ENCODE measurements at places on chromosomes 12 and 14.
A peak's percentile ranks its signal among the peaks of the same experiment; 100 is the strongest.

DNA sequence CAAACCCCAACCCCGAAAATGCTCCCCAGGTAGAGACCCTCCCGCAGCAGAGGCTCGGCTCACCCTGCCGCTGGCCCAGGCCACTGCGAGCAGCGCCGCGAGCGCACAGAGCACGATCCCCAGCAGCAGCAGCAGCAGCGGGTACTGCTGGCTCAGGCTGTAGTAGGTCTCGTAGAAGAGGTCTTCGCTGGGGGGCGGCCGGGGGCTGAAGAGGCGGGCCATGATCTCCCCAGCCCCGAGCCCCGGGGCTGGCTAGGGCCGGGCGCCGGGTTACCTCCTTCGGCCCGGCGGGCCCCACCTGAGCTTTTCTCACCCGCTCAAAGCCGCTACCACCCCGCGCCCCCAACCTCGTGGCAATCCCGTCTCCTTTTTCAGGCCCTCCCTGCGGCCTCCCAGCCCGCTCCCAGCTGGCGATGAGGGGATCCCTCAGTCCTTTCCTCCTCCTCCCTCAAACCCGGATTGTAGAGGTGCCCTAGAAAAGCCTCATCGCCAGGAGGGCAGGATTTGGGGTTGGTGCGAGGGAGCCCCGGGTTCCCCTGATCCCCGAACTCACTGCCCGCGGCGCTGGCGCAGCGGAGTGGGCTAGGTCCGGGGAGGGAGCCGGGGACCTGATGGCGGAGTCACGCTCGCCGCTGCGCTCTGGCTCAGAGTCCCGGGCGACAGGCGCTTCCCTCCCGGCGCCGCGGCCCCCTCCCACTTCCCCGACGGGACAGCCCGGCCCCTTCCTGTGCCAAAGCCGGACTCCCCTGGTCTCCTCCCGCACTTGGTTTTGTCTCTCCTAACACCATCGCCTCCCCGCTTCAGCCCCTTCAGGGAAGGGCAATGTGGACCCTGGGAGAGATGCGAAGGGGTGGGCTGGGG is at the start of gene ADCY4:
ADCY4 (minus strand) TSS at position 641 of the 861 bp plus-strand sequence; CDS start at position 222, 419 bp downstream.
- no peak for DNase-seq

- no peak for DNase-seq
Observed at GRCh38 chr14:80679273-80679672, 262.3 kb downstream of the CEP128 start.

- no peak for DNase-seq
Observed at GRCh38 chr12:130016986-130017385, 113.2 kb upstream of the TMEM132D start.

DNA sequence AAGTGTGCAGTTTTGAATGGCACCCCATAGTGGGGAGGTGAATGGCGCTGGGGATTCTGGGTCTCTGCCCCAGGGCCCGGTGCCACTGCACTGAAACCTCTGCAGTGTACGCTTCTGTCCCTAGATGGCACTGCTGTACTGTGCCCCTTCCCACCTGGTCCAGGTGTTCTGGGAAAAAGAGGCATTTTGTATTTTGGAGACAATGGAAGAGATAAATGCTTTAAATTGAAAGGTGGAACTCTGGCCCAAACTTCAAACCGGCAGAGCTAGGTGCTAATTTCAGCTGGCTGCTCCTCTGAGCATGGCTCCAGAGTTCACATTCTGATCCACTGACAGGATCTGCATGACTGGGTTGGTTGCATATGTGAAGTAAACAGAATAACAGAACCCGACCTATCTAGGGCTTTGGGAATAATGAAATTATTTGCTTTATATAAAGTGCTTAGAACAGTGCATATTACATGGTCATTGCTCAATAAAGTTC is 52.2 kb downstream of the KRT80 start:
- no peak for DNase-seq

DNA sequence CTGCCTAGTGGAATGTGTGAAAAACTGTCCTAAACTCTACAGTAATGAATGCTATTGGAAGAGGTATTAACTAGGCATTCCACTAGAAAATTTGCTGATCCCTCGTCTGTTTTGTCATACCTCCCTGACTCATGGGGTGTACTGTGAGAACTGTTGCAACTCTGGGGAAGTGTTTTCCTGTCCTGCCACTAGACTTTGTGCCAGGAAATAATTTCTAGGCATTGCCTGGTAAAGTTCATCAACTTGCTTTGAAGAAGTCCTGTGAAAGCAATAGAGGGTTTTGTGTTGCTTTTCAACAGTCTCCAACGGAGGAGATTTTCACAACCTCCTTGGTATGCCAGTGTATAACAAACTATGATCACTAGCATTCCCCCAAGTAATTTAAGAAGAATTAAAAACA is 139.9 kb downstream of the AKAP6 start:
- DNase-seq, result peak; percentile 88

- DNase-seq, result peak; percentile 80
Observed at GRCh38 chr12:27554421-27555186, 30.6 kb downstream of the PPFIBP1 start.

GRCh38 chr12:86712425-86712843 is 456.2 kb upstream of the MGAT4C start:
- peak; percentile 99 for DNase-seq

DNA sequence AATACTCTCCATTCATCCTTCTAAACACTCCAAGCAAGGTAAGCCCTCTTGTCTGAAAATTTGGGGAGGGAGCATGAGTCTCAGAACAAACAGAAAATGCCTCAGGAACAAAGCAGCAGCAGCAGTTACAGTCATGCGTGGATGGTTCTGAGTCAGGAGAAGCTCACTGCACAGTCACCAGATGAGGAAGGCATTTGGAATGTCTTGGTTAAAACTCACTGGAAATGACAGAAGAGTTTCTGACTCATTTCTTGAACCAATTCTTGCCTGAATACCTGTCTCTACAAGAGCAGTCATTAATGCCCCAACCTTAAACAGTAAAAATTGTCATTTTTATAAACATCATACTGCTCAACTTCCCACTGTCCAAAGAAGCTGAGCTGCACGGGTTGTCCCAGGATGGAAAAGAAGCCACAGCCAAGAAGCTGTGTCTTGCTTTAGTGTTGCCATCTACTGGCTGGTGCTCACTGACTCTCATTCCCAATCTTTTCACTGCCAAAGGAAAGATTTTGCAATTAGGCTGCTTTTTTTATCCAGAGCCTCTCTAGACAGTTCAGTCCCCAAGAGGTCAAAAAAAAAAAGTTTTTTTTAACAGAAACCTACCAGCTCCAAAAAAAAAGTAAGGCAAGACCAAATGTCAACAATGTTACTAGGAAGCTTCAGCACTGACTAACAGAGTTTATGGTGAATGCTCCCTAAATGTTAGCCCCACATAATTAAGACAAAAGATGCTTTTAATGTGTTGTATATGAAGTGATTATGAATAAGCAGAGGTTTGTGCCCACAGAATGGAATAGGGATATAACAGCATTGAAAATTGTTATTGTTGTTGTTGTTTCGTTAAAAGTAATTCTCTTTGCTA is 40.4 kb downstream of the KICS2 start:
- DNase-seq, result peak; percentile 99

DNA sequence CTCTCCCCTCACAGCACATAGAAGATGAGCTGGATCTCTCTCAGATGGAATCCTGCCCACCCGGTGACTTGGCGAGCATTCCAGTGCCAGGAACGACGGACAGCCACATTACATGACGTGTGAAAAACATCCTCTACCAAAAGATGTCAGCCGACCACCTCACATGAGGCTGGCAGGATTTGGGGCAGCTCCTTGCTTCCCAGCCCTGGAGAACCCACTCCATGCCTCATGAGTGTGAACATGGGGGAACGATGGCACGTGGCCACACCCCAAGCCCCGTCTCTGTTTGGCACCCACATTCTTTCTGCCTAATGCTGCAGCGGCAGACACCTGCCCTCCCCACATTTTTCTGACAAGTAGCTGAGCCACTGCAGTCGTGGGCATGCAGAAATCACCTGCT is 202.5 kb downstream of the CALM1 start:
- no peak for DNase-seq

GRCh38 chr12:50662116-50662510 is 101.8 kb upstream of the ATF1 start:
- no peak for DNase-seq

DNA sequence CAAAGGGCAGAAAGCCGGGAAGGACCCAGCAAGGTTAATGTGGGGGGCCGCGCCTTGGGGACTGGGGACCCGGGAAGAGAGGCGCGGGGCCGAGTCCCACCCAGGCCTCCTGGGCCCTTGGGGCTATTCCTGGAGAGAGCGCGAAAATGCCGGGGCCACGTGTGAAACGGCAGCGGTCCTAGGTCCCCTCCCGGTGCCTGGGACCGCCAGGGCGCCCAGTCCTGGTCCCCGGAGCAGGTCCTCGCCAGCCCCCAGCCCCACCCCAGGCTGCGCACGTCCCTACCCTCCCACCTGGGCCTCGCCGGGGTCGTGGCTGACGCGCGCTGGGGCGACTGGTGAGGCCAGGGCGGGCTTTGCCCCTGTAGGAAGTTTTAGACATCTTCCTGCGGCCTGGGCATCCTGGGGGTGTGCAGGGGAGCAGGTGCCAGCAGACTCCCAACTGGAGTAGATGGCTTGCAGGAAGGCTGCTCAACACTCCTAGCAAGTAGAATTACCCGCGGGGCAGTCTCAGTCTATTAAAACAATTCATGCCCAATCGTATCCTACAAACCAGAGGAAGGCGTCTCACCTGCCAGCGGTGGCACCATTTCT is 708 bp downstream of the FAR2 start:
- DNase-seq, result no peak

DNA sequence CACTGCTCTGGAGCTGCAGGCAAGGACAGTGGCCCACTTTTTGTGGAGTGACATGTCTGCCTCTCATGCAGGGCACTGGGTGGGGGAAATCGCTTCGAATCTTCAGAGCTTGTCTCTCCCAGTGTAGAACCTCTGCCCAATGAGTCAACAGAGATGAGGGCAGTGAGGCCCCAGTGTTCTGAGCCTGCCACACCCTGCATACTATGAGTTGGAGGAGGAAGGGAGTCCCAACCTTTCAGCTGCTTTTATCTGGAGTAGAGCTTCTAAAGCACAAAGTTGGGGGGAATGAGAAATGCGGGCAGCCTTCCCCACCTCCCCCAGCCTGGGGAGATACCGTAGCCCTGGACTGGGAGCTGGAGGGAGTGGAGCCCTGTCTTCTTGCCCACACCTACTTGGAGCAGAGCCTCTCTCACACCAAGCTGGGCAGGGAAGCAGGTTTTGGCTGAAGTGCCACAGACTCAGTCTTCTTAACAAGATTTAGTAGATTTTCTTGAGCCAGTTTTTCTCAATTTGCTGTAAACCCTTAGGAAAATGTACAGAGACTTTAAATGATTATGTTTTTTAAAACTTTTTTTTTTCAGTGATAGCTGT is 159.1 kb downstream of the ADGRD1 start:
- DNase-seq, result peak; percentile 71

DNA sequence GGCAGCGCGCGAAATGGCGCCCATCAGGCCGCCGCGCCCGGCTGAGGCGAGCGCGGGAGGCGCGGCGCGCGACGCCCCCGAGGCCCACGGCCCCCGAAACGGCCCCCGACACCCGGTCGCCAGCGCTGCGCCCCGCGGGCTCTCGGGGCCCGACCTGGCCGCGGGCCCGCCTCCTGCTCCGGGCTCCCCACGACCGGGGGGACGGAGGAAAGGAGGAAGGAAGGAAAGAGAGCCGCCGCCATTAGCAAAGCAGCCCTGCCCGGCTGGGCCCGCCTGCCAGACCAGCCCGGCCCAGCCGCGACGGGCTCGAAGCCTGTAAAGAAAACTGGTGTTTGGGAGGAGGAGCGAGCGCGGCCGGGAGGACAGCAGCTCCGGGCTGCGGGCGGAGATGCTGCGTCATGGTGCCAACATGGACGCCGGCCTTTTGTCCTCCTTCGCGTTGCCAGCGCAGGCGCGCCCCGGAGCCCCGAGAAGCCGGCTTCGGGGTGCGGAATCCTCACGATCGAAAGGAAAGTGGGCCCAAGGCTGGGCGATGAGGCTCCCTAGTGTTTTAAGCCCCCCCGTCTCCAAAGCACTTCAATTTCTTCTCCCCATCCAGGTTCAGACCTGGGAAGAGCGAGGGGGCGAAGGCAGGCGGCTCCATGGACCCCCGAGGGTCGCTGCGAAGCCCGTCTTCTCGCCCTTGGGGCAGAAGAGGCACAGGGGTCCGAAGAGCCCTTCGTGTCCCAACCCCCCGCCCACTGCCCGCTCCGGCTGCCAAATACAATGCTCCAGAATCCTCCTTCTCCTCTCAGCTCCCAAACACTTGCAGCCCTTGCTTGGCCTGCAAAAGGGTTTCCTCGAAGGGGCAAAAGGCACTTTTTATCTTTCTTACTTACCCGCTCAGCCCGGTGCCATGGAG is 2.9 kb upstream of the SETD1B start:
- peak; percentile 86 for DNase-seq

DNA sequence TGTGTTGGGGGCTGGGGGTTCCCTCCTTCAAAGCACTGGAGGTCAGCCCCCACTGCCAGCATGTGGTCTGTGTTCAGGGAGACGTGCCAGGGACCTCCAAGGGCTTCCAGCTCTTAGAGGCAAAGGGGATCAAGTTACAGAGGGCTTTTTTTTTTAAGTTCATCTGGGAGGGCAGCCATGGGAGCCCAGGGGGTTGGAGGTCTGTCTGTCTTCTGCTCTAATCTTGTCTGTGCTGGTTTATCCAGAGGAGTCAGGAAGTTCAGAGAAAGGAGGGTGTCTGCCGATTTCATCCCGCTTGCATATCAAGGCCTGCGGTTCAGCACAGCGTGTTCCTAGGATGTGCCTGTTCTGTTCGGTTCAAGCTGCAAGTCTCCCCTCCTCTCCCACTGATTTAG is 72.2 kb downstream of the TMEM132C start:
- no peak for DNase-seq

DNA sequence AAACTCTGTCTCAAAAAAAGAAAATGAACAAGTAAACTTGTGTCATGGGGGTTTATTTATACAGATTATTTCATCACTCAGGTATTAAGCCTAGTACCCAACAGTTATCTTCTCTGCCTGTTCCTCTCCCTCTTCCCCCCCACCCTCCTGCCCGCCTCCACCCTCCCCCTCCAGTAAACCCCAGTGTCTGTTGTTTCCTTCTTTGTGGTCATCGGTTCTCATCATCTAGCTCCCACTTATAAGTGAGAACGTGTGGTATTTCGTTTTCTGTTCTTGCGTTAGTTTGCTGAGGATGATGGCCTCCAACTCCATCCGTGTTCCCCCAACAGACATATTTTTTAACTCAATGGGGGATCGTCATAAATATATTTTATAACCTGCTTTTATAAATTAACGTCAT is 12.3 kb downstream of the IL31 start:
- no peak for DNase-seq

- no peak for DNase-seq
Observed at GRCh38 chr12:105466231-105466900, 135.9 kb downstream of the C12orf75 start.
